Fibroblast of lung (primary cell): ENCODE measurements at places on chromosomes 6 and 20. TPM values are rescaled to one million over a fixed set of nuclear protein-coding genes. Genes with fewer than 3 reads are reported as not detected.

Gene NEDD9
- 35.2 and 41.9 TPM in 2 replicates for polyA plus RNA-seq

Gene CCR6
- not detected in 2 replicates for polyA plus RNA-seq

Gene SNAP91
- 0.02 TPM in 2 replicates for polyA plus RNA-seq

Gene HACE1
- polyA plus RNA-seq: 9.0 and 10.8 TPM in 2 replicates

DNA sequence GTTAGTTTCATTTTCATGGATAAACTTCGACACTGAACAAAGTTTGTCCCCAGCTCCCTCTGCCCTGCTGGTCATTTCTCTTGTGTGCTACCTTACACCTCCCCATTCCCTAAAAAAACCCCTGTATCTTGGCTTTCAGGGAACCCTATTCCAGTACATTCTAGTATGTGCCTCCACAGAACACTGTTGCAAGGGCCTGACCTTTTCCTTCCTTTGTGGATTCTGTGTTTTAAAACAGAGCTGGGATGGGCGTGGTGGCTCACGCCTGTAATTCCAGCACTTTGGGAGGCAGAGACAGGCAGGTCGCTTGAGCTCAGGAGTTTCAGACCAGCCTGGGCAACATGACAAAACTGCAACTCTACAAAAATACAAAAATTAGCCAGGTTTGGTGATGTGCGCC is 20.6 kb upstream of the QKI start:
- no peak for DNase-seq

GRCh38 chr6:149935246-149935645 is 6.6 kb upstream of the ULBP2 start:
- DNase-seq: peak; percentile 6

GRCh38 chr20:36919715-36920333 is 31.7 kb downstream of the SAMHD1 start:
- peak; percentile 77 for DNase-seq

GRCh38 chr6:5457041-5457440 is 195.7 kb downstream of the FARS2 start:
- DNase-seq: peak; percentile 71

DNA sequence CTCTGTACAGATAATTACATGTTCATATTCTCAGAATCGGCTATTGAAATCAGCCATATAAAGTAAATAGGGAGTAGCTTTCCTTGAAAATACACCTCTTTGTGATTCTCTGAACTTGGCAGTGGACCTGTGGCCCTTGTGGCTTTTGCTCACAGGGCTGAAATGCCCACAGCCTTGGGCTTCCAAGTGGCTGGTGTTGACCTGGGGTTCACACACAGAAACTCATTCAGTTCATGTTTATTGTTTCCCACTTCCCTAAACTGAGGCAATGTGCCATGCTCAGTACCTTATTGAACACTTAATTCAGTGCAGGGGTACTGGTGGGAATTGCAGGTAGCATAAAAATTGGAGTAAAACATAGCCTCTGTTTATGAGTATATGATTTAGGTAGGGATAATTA is 19.1 kb upstream of the TULP4 start:
- no peak for DNase-seq

DNA sequence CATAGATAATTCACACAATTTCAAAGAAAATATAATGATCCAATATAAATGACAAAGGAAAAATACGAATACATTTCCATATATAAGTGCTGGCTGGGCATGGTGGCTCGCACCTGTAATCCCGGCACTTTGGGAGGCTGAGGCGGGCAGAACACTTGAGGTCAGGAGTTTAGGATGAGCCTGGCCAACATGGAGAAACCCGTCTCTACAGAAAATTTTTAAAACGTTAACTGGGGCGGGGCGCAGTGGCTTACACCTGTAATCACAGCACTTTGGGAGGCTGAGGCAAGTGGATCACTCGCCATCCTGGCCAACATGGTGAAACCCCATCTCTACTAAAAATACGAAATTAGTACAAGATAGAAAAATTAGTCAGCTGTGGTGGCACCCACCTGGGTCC is 14.9 kb upstream of the MAPK13 start:
- no peak for DNase-seq

DNA sequence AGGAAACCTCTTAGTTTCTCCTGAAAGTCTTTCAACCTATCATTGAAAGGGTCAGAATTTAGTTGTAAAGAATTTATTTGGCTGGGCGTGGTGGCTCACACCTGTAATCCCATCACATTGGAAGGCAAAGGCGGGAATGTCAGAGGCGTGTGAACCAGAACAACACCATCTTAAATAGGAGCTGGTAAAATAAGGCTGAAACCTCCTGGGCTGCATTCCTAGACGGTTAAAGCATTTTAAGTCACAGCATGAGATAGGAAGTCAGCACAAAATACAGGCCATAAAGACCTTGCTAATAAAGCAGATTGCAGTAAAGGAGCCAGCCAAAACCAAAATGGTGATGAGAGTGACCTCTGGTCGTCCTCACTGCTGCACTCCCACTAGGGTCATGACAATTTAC is 29.6 kb downstream of the OR2B2 start:
- DNase-seq: no peak

GRCh38 chr20:18314786-18315406 is 26.6 kb downstream of the ZNF133 start:
- DNase-seq: peak; percentile 65

- no peak for DNase-seq
Measured at GRCh38 chr6:33822575-33823395, 19.0 kb upstream of the MLN start.

DNA sequence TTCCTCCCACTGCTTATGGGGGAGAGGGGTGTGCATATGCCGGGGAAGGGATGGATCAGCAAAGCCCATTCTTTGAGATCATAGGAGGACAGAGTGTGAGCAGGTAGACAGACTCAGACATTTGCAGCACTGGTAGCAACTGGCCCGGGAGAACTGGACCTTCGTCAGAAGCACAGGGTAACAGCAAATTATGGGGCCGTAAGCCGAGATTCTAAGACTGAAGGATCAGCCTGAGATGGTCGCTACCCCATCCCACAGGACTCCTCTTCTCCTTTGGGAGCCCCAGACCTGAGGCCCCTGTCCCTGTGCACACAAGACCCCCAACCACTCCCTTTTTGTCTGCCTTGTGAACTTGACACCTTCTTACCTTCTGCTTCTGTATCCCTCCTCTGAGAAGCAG is 106.5 kb downstream of the TOX2 start:
- DNase-seq: no peak

DNA sequence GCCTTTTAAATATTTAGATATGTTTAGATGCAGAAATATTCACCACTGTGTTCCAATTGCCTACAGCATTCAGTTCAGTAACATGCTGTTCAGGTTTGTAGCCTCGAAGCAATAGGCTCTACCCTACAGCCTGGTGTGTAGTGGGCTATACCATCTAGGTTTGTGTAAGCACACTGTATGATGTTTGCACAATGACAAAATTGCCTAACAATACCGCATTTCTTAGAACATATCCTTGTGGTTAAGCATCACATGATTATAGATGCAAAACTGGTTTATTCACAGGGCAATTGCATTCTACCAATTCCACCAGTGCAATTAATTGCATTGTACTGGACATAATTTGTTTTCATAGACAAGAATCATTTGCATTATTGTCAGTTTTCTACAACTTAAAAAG is 7.9 kb upstream of the SLC22A16 start:
- DNase-seq: no peak
